NCI-H69 (cell line): ENCODE measurements at places on chromosomes 6 and 20.
A peak's percentile ranks its signal among the peaks of the same experiment; 100 is the strongest.

DNA sequence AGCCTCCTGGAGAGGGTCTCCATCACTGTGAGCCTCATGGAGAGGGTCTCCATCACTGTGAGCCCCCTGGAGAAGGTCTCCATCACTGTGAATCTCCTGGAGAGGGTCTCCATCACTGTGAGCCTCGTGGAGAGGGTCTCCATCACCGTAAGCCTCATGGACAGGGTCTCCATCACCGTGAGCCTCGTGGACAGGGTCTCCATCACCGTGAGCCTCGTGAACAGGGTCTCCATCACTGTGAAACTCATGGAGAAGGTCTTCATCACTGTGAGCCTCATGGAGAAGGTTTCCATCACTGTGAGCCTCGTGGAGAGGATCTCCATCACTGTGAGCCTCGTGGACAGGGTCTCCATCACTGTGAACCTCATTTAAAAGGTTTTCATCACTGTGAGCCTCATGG is 140.0 kb downstream of the ERMARD start:
- no peak for DNase-seq

GRCh38 chr20:5214826-5215225 is 88.0 kb downstream of the CDS2 start:
- no peak for DNase-seq

DNA sequence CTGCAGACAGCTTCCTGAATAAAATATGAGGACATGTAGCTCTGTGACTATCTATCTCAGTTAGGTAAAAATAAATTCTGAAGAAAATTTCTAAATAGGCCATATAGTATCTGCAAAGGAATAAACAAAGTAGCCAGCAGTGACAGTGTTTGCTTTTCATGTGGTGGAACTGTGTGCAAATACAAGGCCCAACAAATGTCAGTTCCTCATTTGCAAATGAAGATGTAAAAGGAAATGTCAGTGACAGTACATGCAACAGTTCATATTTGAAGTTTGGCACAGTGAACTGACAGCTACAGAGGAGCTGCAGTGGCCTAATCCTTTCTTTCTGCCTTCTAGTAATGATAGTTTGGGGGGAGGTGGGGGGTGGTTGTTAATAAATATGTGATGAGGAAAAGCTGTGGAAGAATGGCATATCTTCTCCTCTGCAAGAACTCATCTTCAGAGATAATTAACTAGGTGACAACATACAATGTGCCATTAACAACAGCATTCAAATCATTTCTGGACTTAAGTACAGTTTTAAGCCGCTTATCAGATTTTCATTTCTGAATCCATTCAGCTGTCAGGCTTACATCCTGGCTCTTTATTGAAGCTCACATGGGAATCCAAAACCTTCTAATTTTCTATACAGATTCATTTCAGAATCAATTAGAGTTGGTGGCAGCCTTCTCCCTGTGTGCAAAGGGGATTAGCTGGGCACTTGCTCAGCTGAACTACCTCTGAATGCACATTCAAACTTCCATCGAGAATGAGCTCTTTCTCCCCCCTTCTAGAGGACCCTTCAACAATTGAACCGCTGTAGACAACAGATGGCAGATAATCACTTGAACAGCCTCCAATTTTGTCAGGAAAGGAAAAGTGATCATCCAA is 1059.0 kb upstream of the EPHA7 start:
- peak; percentile 98 for DNase-seq

DNA sequence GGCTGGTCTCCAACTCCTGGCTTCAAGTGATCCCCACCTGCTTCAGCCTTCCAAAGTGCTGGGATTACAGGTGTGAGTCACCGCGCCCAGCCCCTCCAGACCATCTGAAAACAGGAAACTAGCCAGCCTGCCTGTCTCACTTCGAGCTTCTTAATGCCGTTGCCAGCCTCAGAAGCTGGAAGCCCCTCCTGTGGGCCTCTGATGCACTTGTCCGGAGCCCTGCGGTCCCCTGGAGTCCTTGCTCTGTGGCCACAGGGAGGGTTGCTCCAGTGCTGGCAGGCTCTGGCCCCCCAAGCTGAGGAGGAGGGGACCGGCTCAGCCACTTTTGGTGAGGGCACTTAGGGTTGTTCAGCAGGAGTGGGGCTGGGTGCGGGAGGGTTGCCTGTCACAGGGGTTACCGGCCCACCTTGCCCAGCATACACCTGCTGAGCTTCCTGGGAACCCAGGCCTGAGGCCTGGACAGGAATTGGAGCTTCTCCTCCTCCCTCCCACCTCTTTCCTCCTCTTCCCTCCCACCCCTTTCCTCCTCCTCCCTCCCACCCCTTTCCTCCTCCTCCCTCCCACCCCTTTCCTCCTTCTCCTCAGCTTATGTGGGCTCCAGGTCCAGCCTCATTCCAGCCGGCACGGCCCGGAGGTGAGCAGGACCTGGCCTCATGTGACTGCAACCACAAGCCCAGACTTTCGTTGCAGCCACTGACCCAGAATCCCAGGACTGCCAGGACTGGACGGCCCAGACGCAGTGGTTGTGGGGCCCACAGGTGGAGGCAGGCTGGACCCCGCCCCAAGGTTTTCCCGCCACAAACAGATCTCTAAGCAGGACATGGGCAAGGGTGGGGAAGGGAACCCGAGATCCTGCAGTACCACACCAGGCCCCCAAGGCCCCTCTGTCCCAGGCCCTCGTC is 9.4 kb upstream of the BIRC7 start:
- DNase-seq, result no peak

- DNase-seq, result no peak
Measured at GRCh38 chr6:79524065-79524464, 13.2 kb downstream of the LCA5 start.

- no peak for DNase-seq
Measured at GRCh38 chr6:71507183-71507582, 218.6 kb downstream of the OGFRL1 start.

- no peak for DNase-seq
Measured at GRCh38 chr6:137815692-137816091, 51.4 kb upstream of the TNFAIP3 start.

DNA sequence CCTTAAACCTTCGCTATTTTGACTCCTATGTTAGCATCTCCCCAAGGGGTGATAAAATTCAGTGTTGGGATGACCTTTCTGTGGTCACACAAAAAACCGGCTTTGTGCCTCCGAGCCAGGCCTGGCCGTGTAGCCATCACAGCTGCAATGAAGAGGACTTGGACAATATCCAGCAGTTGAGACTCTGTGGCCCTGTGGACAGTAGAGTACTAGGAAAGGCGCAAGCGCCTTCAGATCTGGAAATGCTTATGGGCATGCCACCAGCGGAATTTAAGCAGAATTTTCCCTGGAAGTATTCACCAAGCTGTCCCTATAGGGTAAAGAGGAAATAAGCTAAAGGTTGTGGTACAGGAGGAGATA is 63.3 kb upstream of the SLC2A12 start:
- no peak for DNase-seq

GRCh38 chr20:63810730-63811490 is 20.2 kb downstream of the ZBTB46 start:
- DNase-seq, result no peak

DNA sequence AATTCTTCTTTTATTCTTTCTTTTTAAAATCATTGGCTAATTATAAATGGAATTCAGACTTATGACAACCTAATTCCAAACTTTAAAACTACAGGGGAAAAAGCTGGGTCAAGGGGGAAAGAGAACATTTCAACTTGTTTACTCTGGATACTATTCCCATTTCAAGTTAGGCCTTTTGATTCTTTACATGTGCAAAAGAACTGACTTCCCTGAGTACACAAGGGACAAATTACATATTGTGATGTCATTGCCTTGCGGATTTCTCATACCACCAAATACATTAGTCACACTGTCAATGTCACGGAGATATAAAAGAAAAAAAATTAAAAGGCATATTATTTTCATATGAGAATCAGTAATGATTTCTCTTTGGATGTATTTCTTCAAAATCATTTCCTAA is 96.5 kb upstream of the TBX18 start:
- DNase-seq, result no peak

GRCh38 chr20:40753472-40753871 is 64.4 kb upstream of the MAFB start:
- no peak for DNase-seq

DNA sequence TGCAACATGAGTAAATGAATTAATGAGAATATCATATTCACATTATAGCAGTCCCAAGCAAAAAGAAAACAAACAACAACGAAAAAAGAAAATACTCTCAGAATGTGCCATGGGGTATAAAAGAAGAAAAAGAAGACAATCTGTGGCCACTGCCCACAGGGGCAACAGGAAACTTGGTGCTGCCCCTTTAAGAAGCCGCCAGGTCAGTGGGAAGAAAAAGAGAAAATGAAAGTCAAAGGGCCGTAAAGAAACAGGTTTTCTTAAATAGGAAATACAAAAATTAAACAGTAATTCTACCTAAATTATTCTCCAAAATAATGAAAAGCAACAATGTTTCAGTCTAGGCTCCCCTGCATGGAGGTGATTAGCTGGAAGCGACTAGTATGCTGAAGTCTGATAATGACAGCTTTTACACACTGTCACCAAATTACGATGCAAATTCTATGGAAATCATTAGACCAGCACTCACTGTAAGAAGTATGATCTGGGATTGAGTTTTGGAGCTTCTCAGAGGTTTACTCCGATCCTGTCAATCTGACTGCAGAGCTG is 23.6 kb downstream of the GMDS start:
- DNase-seq, result peak; percentile 45

DNA sequence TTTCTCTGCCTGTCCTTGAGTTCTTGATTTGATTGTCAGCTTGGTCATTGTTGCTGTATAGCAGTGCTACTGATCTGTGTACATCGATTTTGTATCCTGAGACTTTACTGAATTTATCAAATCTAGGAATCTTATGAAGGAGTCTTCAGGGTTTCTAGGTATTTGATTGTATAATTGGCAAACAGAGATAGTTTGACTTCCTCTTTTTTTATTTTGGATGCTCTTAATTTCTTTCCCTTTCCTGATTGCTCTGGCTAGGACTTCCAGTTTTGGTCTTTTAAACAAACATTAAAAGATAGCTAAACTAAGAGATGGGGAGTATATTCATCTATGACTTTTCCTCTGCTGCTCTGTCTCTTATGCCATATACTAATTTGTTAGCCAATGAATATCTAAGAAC is 62.4 kb downstream of the NCOA7 start:
- DNase-seq, result no peak
